Activated CD4-positive, alpha-beta T cell treated with anti-CD3 and anti-CD28 coated beads, Interleukin-2, amount 50 U/mL, for 1 hour (primary cell): ENCODE measurements at places on chromosomes 7 and 10.

- no peak for DNase-seq
Observed at GRCh38 chr10:63633677-63634487, 112.7 kb downstream of the REEP3 start.

DNA sequence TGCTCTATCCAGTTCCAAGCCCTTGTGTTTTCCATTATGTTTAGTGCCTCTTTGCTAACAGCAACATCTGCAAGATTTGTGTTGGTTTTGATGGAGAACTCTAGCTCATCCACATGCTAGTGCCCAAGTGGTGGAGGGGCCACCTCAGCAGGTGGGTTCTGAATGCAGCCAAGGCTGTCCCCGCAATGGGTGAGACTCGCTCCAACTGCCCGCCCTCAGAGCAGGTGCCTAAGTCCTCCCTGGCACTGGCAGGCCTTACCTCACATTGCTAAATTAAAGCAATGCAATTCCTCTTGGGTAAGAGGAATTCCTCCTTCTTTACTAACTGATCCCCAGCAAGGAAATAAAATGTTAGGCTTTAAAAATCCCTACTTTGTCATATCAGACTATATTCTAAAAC lies 146.8 kb downstream of the ADCY1 start:
- no peak for DNase-seq

- DNase-seq, result no peak
Observed at GRCh38 chr7:42167631-42168236, 69.3 kb downstream of the GLI3 start.

DNA sequence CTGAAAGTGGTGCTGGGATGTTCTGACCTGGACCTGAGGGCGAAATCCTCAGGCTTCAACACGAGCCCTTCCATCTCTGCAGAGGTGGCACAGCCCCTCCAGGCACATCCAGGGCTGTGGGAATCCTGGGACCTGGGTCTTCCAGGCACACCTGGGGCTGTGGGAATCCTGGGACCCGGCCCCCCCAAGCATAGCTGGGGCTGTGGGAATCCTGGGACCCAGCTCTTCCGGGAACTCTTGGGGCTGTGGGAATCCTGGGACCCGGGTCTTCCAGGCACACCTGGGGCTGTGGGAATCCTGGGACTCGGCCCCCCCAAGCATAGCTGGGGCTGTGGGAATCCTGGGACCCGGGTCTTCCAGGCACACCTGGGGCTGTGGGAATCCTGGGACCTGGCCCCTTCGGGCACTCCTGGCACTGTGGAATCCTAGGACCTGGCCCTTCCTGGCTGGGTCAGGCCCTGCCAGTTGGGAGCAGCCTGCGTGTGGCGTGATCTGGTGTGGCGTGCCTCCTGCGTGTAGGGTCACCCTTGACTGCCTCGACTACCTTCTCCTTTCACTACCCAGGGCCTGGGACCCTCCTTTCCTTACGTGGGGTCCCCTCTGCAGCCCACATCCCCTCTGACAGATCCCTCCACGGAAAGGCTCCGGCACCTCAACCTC lies 124.0 kb downstream of the WDR37 start:
- DNase-seq, result no peak

DNA sequence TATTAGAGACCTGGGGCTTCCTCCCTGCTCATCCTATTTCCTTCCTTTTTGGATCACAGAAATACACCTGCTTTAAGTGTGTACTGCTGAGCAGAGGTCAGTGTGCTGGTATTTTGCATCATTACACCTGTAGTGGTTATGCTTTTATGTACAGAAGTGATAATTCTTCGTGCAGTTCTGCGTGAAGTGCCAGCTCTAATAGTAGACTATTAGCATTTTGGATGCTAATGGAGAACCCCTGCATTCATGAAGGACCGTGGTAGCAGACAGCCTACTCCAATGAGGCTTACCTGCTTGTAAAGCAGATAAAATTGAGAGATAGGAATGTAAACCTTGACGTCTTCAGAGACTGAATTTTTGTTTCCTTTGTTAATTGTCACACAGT lies 114.3 kb downstream of the CDK14 start:
- DNase-seq, result no peak

DNA sequence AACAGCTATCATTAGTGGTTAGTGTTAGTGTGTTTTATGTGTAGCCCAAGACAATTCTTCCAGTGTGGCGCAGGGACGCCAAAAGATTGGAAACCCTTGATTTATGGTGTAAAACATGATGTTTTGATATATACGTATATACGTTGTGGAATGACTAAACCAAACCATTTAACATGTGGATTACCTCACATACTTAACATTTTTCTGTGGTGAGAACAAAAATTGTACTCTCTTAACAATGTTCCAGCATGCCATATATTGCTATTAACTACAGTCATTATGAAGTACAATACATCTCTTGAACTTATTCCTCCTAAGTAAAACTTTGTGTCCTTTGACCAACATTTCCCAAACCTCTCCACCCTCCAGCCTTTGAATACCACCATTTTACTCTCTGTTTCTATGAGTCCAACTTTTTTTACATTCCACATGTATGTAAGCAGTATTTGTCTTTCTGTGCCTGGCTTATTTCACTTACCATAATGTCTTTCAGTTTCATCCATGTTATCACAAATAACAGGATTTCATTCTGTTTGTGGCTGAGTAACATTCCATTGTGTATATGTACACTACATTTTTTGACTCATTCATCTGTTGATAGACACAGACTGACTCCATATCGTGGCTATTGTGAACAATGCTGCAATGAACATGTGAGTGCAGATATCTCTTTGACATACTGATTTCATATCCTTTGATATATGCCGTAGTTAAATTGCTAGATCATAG lies 42.2 kb upstream of the MAGI2 start:
- no peak for DNase-seq

DNA sequence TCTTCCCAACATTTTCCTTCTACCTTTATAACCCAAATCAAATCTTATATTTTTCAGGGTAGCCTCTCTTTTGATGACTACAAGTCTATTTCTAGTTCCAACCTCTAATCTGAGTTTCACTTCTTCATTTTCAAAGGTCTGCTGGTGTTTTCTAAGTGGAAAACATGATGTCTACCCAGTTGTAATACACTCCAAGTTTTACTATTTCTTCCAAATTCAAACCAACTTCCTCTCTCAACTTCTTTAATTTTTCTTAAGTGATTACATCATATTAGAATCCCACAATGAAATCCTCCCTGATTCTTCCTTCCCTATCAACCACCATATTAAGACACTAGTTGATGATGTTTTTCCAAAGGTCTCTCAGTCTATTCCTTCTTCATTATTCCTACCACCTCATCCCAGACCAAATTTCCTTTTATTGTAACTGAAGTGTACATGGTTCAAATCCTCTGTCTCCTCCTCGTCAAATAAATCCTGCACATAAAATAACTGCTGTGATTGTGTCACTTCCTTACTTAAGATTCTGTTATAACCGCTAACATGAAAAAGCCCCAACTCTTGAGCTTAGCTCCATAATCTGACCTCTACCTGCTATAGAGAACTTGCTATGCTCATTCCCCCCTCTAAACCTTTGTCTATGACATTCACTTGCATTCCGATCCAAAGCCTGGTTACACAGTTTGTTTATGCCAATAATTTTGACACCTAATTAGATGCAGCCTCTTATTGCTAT lies 12.7 kb downstream of the TAS2R38 start:
- no peak for DNase-seq

GRCh38 chr10:4004144-4004543 lies 219.1 kb upstream of the KLF6 start:
- no peak for DNase-seq

DNA sequence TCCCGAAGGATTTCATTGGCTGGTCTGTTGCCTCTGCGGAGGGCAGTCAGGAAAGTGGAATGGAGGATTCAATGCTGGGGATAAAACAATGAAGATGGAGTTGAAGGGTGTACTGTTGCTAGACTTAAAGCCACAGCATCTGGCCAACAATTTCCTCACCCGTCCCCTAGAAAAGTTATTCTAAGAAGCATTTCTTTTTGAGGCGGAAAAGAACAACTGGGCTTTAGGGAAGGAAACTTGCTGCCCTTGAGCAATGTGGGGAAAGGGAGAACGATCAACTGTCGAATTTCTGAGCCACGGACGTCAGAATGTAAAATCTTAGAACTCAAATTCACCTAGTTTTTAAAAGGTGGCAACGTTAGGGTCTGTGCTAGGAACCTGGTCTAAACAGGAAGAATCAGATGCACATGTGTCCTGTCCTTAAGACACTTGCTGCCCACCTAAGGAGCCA lies 664 bp downstream of the FMC1 start:
- no peak for DNase-seq
